ENCODE measurements at places on chromosomes 1 and 21.

GRCh38 chr1:157240495-157241184, 102.4 kb upstream of the ETV3 start:
- no peak for DNase-seq

DNA sequence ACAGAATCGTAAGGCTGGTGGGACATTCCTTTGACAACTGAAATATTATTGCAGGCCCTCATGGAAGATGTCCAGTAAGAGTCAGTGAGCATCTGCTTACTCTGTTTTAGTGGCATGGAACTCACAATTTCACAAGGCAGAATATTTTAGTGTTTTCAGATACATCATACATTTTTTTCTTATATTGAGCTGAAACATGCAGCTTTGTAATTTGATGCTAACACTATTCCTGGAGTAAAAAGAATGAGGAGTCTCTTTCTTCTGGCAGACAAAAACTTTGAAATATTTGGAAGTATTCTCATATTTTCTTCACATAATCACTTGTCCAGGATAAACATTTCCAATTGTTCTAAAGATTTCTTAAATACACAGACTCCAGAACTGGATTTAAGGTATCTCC, 17.7 kb downstream of the CLDN17 start:
- no peak for DNase-seq

- DNase-seq: no peak
Observed at GRCh38 chr1:153932156-153933131, 9.7 kb upstream of the GATAD2B start.

DNA sequence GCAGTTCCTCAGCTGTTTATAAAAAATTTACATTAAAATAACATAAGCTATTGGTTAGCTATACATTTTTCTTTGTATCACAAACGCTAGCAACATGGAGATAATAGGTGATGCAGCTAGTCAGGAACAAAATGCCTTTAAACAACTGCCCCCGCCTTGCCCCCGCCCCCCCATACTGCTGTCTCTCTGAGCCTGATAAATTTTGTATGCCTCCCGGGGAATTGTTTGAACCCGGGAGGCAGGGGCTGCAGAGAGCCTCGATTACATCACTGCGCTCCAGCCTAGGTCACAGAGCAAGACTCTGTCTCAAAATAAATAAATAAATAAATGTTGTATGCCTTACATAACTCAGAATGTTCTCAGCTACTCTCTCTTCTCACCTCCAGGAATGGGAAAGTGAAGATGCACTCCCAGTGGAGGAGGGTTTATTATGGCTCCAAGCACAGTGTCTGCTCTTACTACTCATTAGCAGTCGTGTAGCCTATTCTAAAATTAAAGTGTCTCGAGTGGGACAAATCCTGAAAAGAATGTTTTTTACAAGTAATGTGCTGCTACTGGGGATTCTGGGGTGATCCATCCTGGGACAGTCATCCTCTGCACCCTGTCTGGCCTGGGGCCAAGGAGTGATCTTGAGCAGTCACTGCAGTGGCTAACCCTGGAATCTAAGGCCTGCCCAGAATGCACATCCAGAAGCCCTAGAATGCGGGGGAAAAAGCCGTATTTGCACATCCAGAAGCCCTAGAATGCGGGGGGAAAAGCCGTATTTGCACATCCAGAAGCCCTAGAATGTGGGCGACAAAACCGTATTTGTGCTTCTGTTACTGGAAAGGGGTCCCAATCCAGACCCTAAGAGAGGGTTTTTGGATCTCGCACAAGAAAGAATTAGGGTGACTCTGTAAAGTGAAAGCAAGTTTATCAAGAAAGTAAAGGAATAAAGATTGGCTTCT, 39.4 kb upstream of the ZNF496 start:
- DNase-seq: no peak

DNA sequence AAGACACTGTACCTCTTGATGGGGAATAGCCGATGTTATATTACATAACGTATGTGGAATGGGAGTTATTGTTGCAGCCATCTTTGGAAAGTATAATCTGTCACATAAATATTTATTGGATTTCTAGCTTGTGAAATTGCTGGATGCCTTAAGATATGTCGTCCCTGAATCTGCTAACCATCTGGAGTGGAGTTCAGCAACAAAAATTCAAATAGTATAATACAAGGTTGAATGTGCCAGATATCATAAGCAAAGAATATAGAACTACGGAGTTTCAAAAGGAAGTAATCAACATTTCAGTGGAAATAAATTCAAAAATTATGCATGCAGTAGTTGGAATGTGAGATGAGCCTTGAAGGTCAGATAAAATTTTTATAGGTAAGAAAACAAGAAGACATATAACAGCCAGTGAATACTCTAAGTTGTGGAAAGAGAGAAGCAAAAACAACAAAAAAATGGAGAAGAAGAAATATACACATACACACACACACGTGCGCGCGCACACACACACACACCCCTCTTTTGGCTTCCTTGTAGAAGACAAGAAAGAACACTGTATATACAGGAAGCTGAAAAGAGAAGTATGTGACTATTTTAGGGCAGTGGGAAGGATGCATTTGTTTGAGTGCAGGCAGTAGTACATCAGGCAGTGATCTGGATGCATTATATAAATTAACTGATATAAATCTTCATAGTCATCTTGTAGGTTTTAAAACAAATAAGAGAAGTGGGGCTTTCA, 516.7 kb downstream of the KCNT2 start:
- DNase-seq: no peak

GRCh38 chr1:63848733-63849132, 74.9 kb downstream of the ROR1 start:
- no peak for DNase-seq
